Astrocyte of the cerebellum (primary cell): ENCODE measurements at places on chromosomes 12 and 14.

- no peak for DNase-seq
These were observed 24.8 kb downstream of the BICDL1 start for GRCh38 chr12:120013659-120014380.

DNA sequence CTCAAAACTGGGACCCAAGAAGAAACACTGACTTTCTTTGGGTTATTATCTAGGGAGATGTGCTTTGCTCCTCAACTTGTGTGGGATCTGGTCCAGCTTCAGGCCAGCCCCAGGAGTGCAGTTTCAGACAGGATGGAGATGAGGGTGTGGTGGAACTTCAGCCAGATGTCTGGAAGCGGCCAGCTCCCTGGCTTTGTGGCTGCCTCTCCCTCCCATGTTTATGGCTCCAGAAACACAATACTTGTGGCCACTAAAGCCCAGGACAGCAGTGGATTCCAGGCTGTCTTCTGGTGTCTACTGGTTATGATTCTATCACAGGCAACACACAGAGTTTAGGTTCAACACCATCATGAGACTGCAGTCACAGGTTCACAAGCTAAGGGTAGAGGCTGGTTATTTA lies 44.2 kb upstream of the EMP1 start:
- DNase-seq: no peak

DNA sequence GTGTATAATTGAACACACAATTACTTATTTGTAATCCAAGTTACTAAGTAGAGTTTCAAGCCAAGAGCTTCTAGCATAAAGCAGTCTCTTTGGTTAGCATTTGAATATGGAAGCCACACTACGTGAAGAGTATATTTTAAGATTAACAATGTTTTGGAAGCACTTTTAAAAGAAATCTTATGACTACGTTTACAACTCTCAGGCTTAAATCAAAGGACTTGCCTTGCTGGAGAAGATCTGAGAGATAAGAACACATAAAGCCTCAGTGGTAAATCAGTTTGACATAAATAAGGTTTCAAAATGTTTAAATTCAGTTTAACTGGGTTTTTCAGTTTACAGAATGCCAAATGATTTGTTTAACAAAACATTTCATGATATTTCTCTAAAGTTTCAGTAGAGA lies 161.9 kb upstream of the PDE3A start:
- DNase-seq: no peak

GRCh38 chr12:71128191-71128788 lies 29.5 kb downstream of the TSPAN8 start:
- DNase-seq: no peak

- no peak for DNase-seq
These were observed 402.9 kb upstream of the PDE3A start for GRCh38 chr12:19965196-19966038.

- peak; percentile 5 for DNase-seq
These were observed 193.6 kb upstream of the RASSF8 start for GRCh38 chr12:25764892-25765291.

GRCh38 chr14:76948976-76949375 lies 79.5 kb downstream of the IRF2BPL start:
- no peak for DNase-seq

- no peak for DNase-seq
These were observed 96.7 kb downstream of the RFLNA start for GRCh38 chr12:124391340-124392261.

GRCh38 chr12:132452596-132453350 lies 37.2 kb upstream of the FBRSL1 start:
- DNase-seq: no peak
